ENCODE measurements at places on chromosomes 2 and 18.

DNA sequence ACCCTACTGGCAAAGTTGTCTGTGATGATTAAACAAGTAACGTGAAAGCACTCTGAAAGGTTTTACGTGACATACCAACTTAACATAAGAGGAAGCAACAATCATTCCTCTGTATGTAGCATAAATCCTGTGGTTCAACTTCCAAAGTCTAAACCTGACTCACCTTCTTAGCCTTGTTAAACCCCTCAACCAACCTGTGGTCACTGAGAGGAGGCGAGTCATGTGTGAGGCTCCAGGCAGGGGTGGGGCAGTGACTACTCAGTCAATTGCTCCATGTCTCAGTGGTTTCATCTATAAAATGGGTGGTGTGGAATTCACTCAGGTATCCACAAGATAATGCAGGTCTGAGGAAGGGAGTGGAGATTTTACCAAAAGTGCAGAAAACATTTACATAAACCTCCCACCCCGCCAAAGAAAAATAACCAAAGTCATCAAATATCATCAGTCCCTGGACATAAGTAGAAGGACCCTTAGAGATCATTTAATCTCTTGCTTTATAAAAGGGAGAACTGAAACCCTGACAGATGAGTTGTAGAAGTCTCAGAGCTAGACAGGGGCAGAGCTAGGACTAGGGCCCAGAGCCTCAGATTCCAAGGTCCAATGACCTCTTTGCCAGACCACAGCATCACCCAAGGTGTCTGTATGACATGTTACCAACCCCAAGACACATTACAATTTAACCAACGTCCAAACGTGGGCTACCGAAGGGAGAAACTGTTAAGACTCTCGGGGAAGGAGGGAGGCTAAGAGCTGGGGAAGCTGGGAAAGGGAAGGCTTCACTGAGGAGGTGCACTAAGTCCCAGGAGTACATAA is 3.7 kb upstream of the PCBP1 start:
- DNase-seq = peak; percentile 84

GRCh38 chr18:52070291-52070756 is 269.7 kb upstream of the DCC start:
- no peak for DNase-seq

DNA sequence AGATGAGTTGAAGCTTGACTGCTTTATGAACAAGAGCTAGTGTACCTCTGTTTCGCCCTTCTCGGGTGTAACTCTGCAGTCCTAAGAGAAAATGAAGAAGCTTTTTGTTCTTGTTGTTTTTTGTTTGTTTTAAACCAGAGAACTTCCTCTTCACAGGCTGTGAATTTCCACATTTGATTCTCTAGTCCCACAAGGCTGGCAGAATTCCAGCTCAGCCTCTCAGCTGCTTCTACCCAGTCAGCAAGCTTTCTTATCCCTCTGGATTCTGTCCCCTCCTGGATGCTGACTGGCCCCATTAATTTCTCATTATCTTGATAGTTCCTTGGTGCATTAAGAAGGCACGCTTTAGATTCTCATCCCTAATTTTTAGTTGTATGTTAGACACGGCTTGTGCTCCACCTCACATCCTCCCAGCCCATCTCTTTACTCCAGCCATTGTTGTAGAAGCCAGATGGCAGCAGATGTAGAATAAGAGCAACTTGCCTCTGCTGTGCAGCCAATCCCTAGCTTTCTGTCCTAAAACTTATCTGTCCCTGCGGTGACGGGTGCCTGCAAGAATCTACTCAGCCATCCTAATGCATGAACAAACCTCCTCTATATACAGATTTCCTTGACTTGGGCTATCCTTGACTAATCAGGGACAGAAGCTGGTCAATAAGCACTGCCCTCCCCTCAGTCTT is 12.3 kb upstream of the RESP18 start:
- DNase-seq = no peak

DNA sequence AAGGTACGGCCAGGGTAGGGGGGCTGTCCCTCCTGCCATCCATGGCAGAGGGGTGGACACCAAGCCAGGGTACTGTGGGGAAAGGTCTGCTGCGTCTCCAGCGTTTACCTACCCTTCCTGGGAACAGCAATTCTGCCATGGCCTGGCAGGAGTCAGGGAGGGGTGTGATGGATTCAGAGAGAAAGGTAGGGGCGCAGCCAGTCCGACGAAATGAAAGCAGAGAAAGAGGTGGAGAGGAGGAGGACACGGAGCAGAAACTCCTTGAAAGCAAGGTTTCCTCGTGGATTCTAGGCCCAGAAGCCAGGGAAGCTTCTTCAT is 182.9 kb downstream of the ZFP36L2 start:
- no peak for DNase-seq

DNA sequence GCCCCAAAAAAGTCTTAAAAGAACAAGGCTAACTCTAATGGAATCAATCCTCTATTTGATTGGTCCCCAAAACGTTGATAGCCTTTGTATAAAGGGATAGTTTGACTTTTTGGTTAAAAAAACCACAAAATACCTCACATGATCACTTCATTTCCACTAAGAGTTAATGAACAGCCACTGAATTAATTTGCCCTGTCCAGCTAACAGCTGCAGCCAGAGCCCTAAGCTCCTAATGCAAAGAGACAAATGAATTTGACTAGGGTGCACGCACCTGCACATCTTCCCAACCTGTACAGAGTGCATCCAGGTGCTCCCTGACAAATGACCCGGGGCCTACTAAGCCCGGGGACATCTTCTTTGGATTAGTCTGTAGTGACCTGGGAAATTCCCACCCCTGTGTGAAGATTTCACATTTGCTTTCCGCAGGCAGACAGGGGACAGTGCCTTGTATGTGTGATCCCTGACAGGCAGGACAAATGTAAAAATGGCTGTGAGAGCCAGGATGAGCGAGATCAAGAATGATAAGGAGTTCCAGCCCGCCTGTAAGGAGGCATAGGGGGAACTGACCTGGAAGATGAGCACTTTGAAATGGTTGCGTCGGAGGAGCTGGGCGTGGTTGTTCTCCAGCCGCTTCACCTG is 893 bp downstream of the CAVIN2 start:
- no peak for DNase-seq

All from activated CD4-positive, alpha-beta T cell treated with anti-CD3 and anti-CD28 coated beads, Interleukin-10, Interleukin-2, amounts not matched to agents 100 ng/mL and 50 ng/mL, durations not matched to agents 16 hours and 8 hours (primary cell).